ENCODE measurements at places on chromosomes 13 and 19.
A peak's percentile ranks its signal among the peaks of the same experiment; 100 is the strongest.

DNA sequence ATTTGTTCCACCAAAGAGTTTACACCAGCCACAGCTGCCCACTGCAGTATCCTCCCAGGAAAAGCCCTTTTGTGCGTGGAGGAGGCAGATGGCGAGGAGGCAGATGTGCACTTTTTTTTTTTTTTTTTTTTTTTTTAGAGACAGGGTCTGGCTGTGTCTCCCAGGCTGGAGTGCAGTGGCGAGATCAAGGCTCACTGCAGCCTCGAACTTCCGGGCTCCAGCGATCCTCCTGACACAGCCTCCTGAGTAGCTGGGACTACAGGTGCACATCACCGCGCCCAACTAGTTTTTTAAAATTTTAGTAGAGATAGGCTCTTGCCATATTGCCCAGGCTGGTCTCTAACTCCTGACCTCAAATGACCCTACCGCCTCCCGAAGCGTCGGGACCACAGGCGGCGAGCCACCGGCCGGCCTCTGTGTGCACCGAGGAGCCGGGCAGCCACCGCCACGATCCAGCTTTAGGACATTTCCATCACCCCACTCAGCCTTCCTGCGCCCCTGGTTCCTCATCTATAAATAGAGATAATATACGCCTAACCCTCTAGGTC is 563 bp upstream of the PDCD5 start:
- no peak for DNase-seq

DNA sequence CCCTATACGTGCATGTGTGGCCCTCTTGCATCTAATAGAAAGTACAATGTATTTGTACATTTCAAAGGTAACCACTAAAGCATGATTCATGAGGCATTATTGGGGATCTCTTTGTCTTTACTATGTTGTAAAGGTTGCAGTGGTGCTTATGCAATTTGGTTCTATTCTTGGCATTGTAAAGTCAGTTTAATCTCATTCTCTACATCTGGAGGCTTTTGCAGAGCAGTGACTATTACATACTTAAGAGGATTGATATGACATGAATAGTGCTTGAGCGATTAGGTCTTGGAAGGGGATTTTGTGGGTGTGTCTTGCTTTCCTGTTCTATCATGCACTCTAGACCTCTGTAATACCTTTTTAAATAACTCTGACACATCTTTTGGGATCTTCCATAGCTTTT is 610.0 kb downstream of the EFNB2 start:
- DNase-seq: peak; percentile 6

DNA sequence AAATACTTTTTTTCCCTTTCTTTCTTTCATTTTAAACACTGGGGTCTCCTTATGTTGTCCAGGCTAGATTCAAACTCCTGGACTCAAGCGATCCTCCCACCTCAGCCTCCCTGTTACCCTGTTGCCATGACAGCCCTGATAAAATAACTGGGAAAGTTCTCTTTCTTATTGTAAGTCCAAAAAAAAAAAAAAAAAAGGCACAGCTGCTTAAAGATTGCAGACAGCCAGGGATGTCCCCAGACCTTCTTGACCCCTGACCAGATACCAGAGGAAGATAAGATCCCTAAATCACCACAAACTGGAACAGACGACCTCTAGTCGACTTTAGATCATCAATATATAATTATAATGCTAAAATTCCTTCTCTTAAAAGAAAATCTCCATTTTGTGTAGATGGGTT is 1.1 kb upstream of the MVB12A start:
- DNase-seq: no peak

DNA sequence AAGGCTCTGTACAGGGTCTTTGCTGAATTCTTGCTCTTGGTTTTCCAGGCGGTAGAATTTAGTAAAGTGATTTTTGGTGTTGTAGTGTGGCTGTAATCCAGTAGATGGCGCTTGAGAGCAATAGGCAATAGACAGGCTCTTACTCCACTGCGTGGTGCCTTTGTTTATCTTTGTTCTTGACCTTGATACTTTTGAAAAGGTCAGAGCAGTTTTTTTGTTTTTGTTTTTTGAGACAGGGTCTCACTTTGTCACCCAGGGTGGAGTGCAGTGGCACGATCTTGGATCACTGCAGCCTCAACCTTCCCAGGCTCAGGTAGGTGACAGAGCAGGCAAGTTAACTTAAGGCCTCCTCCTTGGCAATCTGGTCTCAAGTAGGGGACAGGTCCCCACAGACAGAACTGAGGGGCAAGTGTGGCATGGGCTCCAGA is 12.2 kb upstream of the LILRA5 start:
- DNase-seq: peak; percentile 7

GRCh38 chr13:112785483-112785856 is 95.6 kb downstream of the ATP11A start:
- no peak for DNase-seq

GRCh38 chr13:110880627-110881026 is 34.2 kb downstream of the ANKRD10 start:
- DNase-seq: no peak

DNA sequence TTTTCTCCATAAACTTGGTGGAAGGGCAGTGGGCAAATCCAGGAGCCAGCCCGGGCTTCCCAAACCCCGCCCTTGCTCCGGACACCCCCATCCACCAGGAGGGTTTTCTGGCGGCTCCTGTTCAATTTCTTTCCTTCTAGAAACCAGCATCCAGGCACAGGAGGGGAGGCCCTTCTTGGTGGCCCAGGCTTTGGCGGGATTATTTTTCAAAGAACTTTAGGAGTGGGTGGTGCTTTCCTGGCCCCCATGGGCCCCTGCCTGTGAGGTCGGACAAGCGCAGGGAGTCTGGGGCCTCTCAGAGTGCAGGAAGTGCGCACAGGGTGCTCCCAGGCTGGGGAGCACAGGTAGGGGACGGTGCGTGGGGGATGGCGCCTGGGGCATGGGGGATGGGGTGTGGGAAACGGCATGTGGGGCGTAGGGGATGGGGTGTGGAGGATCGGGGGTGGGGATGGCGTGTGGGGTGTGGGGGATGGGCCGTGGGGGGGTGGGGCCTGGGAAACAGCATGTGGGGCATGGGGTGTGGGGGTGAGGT is 396 bp downstream of the F7 start:
- no peak for DNase-seq

- no peak for DNase-seq
Observed at GRCh38 chr19:10660346-10660745, 6.2 kb downstream of the ILF3 start.

- DNase-seq: no peak
Observed at GRCh38 chr19:33486936-33487811, 34.4 kb downstream of the PEPD start.

DNA sequence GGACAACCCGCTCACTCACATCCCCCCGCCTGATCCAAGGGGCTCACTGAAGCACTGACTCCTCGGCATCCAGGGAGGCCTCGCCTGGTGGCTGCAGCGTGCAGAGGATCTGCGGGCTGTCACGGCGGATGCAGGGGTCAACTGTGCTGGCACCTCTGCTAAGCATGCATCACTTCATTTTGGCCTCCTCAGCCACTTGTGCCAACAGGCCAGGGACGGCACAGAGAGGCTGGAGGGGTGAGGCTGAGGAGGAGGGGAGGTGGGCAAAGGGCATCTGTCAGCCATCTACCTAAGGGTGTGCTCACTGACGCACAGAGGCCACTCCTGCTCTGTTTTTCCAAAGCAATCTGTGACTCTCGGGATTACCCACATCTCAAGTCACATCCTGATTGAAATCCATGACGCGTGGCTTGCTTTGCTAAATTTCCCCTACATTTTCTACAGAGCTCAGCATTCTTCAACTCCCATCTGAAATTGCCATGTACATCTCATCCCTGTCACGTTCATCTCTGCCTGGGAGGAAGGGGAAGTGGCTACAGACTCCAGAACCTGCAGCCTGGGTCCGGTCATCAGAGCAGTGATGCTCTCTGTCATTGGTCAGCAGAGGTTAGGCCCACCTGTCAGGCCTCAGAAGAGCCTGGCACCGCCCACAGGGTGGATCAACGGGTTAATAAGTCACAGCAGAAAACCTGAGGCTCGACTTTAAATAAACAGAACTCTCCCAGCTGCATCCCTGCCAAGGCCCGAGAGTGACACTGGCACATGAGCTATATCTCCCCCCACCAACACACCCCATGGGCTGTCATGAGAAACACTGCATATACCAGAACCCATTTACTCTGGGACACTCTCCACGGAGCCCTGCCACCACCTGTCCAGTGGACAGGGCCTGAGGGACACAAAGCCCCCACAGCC is 17.6 kb downstream of the ELL start:
- DNase-seq: no peak

DNA sequence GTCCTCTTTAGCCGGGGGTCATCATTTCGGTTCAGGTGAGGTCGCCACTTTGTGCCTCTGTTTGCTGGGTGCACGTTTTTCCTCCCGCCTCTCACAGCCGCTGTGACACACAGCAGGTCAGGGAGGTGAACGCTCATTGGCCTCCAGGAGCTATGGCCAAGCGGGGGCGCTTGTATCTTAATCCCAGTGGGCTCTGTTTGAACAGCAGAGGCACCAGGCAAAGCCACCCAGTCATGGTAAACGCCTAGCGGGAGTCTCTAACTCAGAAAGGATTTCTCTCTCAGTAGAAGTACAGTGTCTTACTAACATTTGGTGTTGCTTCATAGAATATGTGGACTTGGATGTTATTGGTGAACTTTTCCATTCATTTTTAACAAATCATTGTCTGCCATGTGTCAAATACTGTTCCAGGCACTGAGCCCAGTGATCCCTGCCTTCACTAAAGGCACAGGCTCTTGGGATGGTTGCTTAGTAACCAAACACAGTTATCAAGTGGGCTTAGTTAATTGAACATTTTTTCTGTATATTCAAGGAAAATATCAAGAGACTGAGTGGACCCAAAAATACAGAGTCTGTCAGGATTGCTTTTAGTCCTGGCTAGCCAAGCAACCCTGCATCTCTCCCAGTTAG is 186.7 kb downstream of the STK24 start:
- DNase-seq: peak; percentile 26

- no peak for DNase-seq
Observed at GRCh38 chr19:29454109-29454508, 71.7 kb upstream of the VSTM2B start.

DNA sequence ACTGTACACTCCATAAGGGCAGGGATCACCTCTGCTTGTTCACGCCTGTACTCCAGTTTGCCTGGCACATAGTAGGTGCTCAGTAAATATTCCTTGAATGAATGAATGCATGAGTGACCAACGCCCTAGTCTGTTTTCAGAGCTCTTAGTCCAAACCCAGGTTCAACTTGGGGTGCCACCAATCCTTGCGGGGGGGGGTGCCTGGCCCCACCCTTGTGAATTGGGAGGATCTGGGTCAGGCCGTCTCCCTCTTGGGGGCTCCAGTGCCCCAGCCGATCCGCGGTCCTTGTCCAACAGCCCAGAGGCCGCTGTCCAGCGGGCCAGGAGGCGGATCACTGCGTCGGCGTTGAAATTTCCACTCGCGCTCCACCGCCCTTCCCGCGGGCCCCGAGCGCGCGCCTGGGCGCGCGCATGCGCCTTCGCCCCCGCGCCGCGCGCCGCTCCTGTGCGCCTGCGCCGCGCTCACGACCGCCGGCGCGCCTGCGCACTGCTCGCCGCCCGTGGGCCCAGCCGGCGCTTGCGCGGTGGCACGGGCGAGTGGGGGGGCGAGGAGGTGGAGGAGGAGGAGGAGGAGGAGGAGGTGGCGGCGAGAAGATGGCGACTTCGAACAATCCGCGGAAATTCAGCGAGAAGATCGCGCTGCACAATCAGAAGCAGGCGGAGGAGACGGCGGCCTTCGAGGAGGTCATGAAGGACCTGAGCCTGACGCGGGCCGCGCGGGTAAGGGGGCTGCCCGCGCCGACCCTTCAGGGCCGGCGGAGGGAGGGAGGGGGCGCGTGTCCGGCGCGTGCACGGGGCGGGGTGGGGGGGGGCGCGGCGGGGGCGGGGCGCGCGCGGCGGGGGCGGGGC is at the start of gene CRTC1:
CRTC1 (plus strand) TSS at position 572 of the 849 bp plus-strand sequence; CDS start at position 595, 23 bp downstream.
- peak; percentile 100 for DNase-seq

GRCh38 chr19:30165228-30165813 is 206.9 kb upstream of the ZNF536 start:
- DNase-seq: no peak

- no peak for DNase-seq
Observed at GRCh38 chr19:36685835-36686234, 1.6 kb upstream of the ZNF567 start.

Measured in AG08395 (cell line).